ENCODE measurements at places on chromosomes 13 and 19.
A peak's percentile ranks its signal among the peaks of the same experiment; 100 is the strongest.

- DNase-seq, result no peak
Observed at GRCh38 chr13:63107179-63107943, 1691.7 kb upstream of the PCDH20 start.

DNA sequence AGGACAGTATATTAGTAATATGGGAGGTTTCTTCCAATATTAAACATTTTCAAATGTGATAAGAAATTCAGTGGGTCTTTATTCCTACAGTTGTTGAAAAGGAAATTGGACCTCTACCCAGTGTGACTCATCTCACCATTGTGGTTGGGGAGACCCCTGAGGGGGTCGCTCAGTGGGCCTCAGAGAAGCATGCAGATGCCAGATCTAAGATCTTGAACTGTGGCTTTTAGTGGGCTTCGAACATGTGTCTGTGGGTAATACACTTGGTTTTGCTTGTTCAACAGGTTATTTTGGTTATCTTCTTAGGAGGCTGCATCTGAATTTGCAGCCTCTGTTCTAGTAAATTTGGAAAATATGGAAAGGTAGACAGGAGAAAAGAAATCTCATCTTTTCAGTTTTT is 132.3 kb downstream of the PCCA start:
- no peak for DNase-seq

DNA sequence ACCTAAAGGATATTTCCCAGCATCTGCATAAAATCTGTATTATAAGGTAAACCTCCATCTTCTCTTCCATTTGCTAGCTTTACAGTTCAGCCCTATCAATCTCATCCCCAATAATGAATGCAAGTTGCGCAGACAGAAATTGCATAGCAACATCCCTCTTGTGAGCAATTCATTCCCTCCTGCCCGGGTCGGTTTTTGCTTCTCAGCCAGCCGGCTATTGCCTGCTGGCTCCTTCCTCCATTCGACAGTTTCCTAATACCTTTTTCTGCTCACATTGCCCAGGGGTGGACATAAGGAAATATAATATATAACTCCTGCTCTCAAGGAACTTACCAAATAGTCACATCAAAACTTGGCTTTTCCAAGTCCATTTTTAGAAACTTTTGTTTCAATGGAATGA is 125.2 kb downstream of the FGF9 start:
- DNase-seq, result no peak

DNA sequence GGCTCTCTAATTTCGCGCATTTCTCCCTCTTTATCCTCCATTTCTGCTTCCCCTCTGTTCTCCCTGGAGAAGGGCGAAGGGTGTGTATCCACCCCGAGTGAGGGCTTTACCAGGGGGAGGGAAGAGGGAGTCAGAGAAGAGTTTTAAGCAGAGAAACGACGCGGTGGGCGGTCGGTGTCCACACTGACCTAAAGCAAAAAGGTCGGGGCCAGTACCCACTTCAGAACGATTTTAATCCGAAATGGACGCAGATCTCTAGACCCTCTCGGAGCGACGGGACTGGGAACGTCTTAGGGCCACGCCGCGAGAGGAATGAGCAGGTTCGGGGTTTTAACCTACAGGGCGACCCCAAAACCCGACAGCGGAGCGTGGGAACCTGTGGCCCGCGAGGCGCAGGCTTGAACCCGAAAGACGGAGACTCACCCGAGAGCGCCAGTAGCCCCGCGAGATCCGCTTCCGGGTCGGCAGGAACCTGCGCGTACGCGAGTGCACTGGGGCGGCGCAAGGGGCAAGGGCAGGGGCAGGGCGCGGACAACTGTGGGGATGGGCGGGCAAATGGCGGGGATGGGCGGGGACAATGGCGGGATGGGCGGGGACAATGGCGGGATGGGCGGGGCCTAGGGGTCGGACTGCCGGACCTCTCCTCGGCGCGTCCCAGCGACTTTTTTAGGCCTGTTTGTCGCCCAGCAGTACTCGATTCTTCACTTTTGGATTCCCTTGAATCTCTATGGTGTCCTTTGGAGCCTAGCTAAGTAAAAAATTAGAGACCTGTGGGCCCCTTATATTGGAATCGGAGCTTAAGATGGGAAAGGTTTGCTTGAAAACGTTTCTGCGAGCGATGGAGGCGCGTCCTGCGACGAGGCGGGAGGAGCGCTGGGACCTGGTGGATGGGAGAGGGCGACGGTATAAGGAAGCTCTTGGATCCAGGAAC is at the start of gene ZNF677:
Gene ZNF677 (minus strand): TSS at position 463 of the 931 bp plus-strand sequence. CDS start 3,323 bp downstream, outside the sequence.
- DNase-seq, result peak; percentile 73

GRCh38 chr13:77506874-77507273 is 28.6 kb upstream of the SCEL start:
- DNase-seq, result no peak

DNA sequence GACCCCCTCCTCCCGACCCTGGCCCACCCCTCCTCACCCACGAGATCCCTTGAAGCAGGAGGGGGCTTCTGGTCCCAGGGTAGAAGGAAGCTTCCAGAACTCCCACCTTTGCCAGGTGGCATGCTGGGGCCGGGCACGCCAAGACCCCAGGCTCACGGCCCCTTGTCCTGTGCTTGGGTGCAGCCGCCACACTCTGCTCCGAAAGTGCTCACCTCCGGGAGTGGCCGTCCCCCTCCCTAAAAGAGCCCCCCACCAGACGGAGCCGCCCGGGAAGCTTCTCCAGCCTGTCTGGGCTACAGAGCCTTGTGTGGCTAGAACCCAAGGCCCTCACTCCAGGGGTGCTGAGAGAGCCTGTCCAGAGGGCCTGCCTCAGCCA is 1.8 kb upstream of the EFNA2 start:
- no peak for DNase-seq

- DNase-seq, result no peak
Observed at GRCh38 chr19:3981736-3982681, 3.3 kb downstream of the EEF2 start.

- no peak for DNase-seq
Observed at GRCh38 chr13:99960663-99961311, 10.8 kb downstream of the ZIC5 start.

- no peak for DNase-seq
Observed at GRCh38 chr19:42467183-42467760, 24.5 kb upstream of the CXCL17 start.

GRCh38 chr13:101868585-101869469 is 416.4 kb downstream of the ITGBL1 start:
- DNase-seq, result no peak

- no peak for DNase-seq
Observed at GRCh38 chr13:71860547-71861138, 6.4 kb downstream of the DACH1 start.

DNA sequence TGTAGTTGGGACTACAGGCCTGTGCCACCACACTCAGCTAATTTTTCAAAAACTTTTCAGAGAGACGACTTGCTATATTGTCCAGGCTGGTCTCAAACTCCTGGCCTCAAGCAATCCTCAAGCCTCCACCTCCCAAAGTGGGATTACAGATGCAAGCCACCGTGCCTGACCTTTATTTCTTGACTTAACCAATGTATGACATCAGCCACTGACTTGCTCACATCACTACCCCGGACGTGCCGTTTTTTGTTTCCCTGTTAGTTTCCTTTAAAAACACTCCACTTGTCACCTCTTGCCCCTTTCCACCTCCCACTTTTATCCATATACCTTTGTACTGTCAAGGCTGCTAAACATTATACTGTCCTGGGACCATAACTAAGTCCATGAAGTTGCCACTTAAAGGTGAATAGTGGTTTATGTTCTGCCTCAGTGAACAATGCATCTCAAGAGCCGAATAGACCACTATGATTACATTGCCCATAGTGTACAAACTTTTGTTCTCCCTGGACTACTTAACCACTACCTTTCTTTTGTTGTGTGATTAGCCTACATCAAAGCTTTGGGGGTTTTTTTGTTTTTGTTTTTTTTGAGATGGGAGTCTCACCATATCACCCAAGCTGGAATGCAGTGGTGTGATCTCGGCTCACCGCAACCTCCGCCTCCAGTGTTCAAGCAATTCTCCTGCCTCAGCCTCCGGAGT is 2.3 kb upstream of the EPHX3 start:
- no peak for DNase-seq

GRCh38 chr19:40337594-40337993 is 10.6 kb downstream of the C19orf47 start:
- DNase-seq, result no peak

- no peak for DNase-seq
Observed at GRCh38 chr19:51361239-51361638, 4.9 kb downstream of the ETFB start.

DNA sequence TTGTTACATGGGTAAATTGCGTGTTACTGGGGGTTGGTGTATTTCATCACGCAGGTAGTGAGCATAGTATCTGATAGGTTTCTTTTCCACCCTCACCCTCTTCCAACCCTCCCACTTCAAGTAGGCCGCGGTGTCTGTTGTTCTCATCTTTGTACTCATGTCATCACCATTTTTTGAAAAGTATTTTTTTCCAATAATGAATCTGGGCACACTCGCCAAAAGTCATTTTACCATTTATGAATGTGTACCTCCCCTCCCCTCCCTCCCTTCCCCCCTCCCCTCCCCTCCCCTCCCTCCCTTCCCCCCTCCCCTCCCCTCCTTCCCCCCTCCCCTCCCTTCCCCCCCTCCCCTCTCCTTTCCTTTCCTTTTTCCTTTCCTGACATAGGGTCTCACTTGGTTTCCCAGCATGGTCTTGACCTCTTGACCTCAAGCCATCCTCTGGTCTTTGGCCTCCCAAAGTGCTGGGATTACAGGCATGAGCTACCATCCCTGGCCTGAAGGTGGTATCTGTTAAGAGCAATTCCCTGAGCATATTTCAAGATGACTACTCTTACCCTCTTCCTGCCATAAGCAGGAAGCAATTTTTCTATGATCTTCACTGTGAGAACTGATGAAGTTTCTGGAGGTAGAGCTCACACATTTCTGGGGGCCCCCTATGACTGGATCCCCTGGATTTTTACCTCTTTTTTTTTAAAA is 15.7 kb downstream of the ZNF627 start:
- DNase-seq, result no peak

DNA sequence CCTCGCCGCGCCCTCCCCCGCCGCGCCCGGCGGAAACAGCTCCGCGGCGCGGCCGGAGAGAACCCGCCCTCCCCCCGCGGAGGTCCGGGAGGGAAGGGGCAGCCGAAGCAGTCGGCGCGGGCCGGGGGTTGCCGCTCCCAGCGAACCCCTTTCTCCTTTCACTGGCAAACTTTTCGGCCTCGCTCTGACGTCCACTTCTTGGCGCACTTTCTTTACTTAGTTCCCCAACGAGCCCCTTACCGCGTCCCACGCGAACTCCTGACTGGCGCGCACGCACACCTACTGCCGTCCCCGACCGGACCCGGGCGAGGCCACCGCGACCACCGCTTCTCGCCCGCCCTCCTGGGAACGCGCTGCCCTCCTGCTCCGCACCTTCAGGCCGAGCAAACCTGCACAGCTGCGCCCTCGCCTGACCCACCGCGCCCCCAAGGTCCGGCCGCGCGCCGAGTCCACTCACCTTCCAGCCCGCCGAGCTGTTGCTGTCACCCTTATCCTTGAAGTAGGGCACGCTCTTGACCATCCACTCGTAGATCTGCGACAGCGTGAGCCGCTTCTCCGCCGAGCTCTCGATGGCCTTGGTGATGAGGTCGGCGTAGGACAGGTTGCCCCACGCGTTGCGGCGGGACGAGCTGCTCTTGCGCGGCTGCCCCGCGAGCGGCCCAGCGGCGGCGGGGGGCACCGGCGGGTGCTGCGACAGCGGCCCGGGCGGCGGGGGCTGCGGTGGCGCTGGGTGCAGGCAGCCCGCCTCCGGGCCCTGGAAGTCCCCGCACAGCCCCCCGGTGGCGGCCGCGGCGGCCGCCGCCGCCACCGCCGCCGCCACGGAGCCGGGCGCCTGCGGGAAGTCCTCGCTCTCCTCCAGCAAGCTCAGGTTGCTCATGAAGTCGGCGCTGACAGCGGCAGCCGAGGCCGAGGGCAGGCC is 1.1 kb downstream of the FOXO1 start:
- DNase-seq, result peak; percentile 39

DNA sequence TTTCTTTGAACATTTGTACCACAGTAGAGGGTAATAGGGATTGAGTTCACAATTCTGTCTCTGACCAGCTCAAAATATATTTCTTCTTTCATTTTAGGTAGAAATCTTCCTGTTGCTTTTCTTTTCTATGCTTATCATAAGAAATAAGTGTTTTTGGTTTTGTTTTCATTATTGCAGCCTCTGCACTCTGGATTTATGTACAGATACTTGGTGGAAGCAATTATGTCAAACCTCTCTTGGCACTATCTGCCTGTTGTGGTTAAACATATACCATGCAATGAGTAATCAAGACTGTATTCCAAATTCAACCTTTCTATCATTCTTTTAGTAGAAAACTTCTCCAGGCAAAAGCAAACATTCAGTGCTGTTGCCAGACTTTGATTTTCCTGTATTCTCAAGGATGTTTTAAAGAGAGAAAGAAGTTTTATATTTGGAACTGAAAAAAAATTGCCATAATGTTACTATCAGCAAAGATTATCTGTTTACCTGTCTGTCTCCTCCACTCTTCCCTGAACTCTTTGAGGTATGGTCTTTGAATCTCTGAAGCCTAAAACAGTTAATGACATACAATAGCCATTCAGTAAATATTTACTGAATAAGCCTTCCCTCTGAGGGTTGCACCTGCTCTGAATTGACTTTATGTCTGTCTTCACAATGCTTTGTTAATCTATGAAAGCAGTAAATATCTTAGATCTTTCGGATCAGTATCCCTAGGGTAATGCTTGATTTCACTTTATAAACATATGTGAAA is 612.5 kb upstream of the PRR20A start:
- DNase-seq, result no peak

- peak; percentile 100 for DNase-seq
Observed at GRCh38 chr19:58558623-58559274, 338 bp upstream of the UBE2M start.

- DNase-seq, result no peak
Observed at GRCh38 chr19:53131727-53132126, 983 bp downstream of the ZNF415 start.

DNA sequence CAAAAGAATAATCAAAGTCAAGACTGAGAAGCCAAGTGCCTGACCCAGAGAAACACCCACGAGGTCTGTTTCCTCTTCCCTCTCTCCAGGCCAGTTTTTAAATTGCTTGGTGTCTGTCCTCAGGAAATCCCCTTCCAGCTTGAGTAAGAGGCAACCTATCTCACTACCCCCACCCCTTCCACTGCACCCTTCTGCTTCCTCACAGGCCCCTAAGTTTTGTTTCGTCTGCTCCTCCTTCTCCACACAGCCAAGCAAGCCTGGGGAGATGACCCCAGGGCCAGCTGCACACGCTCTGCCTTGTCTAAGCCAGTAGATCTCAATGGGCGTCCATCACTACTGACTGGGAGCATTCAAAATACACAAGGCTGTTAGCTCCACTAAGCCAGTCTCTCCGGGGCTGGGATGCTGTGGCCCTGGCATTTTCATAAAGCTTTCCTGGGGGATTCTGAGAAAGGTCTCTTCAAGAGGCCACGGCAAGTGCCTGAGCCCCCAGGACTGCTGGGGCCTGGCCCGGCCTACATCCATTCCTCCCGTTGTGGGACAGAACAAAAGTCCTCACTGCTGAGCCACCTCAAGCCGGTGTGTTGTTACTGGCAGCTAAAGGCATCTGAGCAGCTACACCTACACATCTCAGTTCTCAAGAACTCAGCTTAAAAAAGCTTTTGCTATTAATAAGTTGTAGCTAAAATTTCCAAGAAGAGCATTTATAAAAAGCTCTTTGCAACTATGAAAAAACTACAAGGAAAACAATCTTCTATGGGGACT is 14.9 kb upstream of the IL4I1 start:
- no peak for DNase-seq
